ENCODE measurements at places on chromosomes 13 and 19.

- no peak for DNase-seq
These were observed 2.5 kb downstream of the KDM4B start for GRCh38 chr19:4971424-4971793.

- DNase-seq = peak; percentile 56
These were observed 1.7 kb downstream of the MYO1F start for GRCh38 chr19:8575467-8575997.

DNA sequence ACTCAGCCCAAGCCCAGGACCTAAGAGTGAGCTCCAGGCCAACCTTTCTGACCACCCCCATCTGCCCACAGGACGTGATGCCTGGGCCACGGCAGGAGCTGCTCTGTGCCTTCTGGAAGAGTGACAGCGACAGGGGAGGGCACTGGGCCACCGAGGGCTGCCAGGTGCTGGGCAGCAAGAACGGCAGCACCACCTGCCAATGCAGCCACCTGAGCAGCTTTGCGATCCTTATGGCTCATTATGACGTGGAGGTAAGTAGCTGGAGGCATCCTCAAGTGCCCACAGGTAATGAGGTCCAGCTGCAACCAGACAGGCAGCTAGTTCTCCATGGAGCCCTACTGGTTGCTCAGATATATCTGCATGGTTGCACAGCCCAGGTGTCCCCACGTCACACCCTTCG lies 14.8 kb downstream of the DDX39A start:
- DNase-seq = no peak

DNA sequence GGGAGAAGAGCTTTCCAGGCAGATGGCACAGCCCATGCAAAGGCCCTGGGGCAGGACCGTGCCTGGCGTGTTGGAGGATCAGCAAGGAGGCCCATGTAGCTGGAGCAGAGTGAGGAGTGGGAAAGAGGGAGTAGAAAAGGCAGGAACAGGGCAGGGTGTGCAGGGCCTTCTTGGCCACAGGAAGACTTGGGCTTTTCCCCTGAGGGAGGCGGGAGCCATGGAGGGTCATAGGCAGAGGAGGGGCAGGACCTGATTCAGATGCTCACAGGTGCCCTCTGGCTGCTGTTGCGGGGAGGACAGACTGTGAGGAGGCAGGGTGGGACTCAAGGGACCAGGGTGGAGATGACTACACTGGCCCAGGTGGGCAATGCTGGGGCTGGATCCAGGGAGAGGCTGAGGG lies 13.8 kb upstream of the PTPRS start:
- no peak for DNase-seq

GRCh38 chr19:40348961-40349507 lies 539 bp downstream of the PLD3 start:
- DNase-seq = peak; percentile 42

- peak; percentile 70 for DNase-seq
These were observed 110.3 kb downstream of the NHLRC3 start for GRCh38 chr13:39148513-39148961.

GRCh38 chr13:98451676-98452470 lies 125.0 kb downstream of the STK24 start:
- peak; percentile 35 for DNase-seq

- DNase-seq = no peak
These were observed 1435.2 kb downstream of the UQCRFS1 start for GRCh38 chr19:27777726-27778125.

GRCh38 chr19:1222394-1222793 lies 15.4 kb downstream of the CBARP start:
- no peak for DNase-seq

DNA sequence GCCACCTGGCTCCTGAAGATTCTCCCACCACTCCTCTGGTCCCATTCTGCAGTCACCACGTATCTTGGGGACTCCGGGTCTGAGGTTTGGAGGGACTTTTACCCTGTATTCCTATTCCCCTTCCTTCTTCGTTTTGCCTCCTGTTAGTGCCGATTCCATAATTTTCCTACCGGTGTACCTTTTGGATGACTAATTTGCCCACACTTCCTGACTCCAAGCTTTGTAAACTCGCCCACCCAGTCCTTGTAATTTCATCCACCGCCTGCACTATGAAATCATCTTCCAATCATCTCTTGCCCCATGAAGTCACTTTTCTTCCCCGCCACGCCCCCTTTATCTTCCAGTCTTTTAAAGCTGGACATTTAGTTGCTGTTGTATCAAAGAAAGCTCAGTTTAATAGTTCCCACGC lies 572 bp downstream of the UCHL3 start:
- DNase-seq = peak; percentile 93

- DNase-seq = no peak
These were observed 149.3 kb upstream of the UBL3 start for GRCh38 chr13:29999492-30000369.

- no peak for DNase-seq
These were observed 1.0 kb upstream of the CAPN12 start for GRCh38 chr19:38745316-38745715.

DNA sequence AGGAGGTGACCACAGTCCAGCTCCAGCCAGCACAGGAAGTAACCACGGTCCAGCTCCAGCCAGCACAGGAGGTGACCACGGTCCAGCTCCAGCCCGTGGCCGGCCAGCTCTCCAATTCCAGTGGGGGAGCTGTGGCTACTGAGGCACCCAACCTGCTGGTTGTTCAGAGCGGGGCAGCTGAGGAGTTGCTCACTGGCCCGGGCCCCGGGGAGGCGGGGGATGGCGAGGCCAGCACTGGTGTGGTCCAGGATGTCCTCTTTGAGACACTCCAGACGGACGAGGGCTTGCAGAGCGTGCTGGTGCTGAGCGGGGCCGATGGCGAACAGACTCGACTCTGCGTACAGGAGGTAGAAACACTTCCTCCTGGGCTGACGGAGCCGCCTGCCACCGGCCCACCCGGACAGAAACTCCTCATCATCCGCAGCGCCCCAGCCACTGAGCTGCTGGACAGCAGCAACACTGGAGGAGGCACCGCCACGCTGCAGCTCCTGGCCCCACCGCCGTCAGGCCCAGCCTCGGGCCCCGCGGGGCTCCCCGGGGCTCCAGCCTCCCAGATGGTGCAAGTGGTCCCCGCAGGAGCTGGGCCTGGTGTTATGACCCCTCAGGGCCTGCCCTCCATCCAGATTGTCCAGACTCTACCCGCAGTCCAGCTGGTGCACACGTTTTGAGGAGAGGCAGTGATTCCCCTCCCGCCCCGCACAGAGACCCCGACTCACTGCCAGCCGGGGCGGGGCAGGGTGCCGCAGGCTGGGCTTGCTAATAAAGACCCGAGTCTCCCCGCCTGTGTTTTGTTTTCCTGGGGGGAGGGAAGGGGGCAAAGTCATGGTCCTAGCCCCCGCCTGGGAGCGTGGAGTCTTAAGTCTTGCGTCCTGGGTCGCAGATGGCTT lies 1.0 kb upstream of the NAT14 start:
- DNase-seq = no peak

DNA sequence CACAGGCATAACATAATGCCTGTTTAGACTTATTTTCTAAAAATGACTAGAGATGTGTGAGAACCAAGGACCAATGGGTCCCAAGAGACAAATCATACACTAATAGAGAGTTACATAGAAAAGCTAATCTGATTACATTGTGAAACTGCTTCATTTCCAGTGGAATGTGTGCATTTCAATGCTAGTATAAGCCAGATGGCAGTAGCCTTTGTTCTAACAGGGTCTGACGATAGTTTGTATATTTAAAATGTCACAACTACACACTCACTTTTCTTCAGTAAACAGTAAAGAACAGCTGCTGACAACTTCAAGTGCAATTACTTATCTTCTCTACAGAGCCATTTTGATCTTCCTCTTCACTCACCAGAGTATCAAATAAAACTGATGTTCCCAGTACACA lies 4.3 kb upstream of the SLITRK5 start:
- no peak for DNase-seq
